CD4-positive, alpha-beta T cell treated with Interleukin-17A for 4 hours (primary cell): ENCODE measurements at places on chromosomes 4 and X.

DNA sequence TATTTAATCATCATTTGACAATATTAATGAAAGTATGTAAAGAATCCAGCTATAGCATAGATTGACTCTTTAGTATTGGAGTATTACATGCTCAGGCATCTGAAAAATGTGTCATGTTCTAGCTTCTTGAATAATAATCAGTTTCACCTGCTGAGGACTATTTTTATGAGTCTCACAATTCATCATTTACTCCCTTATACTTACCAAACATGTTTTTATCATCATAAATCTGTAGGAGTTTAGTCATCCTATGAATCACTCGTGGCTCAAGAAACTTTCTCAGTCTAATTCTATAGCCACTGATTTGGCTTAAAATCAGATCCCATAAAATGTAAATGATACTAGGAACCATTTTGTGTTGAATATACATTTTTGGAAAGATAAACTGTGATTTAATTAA lies 1616.1 kb downstream of the C4orf33 start:
- DNase-seq = no peak

DNA sequence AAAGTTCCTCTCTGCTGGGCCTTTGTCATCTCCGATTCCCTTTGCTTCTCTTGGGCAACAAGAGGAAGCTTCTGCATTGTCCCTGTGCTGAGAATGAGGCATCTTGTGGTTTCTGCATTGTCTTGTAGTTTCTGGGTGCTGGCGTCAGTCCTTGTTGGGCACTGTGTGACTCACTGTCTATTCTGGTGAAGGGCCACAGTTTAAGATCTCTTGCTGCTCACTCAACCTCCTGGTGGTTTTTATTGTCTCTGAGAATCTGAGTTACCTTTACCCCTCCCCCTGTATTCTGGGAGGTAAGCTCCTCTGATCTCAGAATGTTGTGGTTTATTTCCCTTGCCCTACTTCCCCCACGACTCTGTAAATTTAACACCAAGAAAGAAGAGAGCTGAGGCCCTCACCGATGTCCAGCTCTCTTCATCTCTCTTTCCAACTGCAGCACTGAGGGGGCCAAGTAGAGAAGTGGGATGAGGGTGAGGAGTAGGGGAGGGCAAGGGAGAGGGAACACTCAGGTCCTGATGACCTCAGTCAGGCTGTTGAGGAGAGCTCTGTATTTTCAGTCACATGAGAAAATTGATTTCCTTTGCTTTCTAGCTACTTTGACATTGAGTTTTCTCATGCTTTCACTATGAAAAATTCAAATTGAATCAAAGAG lies 441.6 kb upstream of the PITX2 start:
- no peak for DNase-seq

- peak; percentile 31 for DNase-seq
These were observed 6.5 kb downstream of the CRLF2 start for GRCh38 chrX:1205681-1206611.

GRCh38 chrX:96379951-96380350 lies 304.7 kb upstream of the DIAPH2 start:
- no peak for DNase-seq

GRCh38 chrX:54891573-54891972 lies 29.1 kb upstream of the TRO start:
- DNase-seq = peak; percentile 65

DNA sequence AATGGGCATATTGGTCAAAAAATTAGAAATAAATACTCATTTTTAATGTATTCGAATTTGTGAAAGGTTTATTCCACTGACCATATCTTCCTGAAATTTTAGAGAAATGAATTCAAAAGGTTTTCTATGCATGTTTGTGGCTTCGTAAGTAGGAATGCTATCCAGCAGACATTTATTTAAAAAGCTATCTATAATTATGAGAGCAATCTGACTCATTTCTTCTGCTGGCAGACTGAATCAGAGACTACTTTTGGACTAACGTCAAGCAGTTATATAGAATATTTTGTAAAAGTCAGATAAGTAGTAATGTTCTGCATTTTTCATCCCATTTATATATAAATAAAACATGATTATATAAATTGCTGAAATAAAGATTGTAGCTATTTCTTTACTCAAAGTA lies 125.0 kb downstream of the SPCS3 start:
- DNase-seq = no peak

- DNase-seq = no peak
These were observed 27.7 kb upstream of the PROM1 start for GRCh38 chr4:16111533-16111932.

DNA sequence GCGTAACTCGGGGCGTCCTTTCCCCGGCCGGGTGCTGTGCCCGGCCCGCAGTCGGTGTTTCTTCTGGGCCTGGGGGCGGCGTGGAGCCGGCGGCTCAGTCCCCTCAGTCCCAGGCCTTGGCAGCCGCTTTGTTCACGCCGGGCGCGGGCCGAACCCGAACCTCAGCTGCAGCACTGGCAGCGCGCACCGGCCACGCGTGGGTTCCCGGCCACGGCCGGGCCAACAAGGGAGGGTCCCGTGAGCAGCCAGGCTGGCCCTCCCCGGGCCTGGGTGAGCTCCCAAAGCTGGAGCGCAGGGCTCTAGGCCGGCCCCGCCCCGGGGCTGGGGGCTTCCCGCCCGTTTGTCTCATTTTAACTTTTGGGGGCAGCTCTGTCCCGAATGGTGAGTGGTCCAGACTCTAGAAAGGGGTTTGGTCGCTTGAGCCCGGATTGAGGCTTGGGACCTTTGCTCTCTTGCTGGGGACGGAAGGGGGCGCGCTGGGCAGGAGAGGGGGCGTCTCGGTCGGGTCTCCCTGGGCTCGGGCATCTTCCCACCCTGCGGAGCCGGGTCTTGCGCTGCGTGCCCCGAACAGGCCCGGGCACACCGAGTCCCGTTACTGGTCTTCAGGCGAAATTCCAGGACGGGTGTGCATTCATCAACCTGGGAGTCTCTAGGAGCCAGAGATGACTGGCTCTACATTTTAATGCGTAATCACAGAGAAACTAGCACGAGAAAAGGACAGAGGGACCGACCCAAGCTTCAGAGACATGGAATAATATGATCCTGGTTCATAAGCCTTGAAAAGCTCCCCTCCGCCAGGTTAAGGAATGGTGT lies 177.1 kb downstream of the CBR4 start:
- no peak for DNase-seq

DNA sequence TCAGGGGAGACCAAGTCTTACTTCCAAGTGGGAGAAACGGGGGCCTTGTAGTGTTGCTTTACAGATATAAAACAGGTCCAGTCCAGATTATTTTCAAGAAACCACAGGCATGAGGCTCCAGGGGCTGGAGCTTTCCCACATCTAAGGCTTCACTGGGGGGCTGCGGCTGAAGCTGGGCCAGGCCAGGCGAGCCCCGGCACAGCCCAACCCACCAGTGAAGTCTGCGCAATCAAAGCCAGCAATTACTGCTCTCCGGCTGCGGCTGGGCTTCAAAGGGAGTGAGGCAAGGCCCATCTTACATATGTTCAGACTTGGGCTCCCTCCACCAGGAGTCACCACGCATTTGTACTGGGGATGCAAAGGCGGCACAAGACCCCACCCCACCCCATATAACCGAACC lies 61.7 kb downstream of the HADH start:
- DNase-seq = peak; percentile 37

GRCh38 chr4:161517941-161518340 lies 645.9 kb downstream of the FSTL5 start:
- no peak for DNase-seq

- DNase-seq = no peak
These were observed 30.0 kb downstream of the CTBP1 start for GRCh38 chr4:1218634-1219565.

GRCh38 chr4:123785538-123785937 lies 388.9 kb downstream of the SPRY1 start:
- no peak for DNase-seq

GRCh38 chr4:86818211-86818610 lies 31.0 kb downstream of the SLC10A6 start:
- DNase-seq = no peak

DNA sequence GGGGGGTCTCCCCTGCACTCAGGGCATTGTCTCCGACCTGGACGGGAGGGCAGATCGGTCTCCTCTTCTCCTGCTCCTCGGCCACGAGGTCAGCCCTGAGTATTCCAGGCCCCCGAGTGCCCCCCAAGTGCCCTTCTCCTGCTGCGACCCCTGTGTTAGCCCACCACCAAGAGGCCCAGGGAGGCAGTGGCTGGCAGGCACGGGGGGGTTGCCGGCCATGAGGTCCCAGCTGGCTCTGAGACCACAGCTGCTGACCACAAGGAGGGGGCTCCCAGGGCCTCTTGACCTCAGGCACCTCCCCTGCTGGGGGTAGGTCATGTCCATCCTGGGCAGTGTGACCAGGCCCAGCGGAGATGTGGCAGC lies 186.1 kb upstream of the PSAPL1 start:
- no peak for DNase-seq

DNA sequence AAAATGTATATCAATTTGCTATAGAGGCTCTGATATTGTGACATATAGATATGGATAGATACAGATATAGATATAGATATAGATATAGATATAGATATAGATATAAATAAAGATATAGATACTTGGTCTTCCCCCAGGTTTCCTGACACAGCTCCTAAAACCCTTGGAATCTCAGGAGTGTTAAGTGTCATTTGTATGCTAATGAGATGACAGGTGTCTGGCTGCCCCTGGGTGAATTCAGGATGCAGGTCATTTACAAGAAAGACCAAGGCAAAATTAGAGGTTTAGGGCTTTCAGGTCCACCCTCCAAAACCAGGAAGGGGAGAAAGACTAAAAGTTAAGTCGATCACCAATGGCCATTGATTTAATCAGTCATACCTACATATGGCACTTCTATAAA lies 1034.8 kb downstream of the PDHA2 start:
- no peak for DNase-seq

DNA sequence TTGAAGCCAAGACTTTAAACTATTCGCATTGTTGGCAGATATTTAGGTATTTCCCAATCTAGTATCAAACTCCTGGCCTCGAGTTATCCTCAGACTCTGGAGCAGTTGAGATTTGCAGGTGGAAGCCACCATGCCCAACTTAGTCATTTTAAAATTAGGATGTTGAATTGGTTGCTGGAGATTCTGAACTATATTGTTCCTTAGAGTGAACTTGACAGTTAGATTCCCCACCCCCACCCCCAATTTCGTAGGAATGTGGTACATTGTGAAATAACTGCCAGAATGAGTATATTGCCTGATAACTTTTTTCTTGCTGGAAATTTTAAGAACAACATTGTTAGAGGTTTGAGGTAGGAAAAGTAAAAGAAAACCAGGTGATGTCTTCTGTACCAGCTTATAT lies 2.3 kb downstream of the NOCT start:
- no peak for DNase-seq

- DNase-seq = no peak
These were observed 41.1 kb upstream of the HS3ST1 start for GRCh38 chr4:11469650-11470437.

DNA sequence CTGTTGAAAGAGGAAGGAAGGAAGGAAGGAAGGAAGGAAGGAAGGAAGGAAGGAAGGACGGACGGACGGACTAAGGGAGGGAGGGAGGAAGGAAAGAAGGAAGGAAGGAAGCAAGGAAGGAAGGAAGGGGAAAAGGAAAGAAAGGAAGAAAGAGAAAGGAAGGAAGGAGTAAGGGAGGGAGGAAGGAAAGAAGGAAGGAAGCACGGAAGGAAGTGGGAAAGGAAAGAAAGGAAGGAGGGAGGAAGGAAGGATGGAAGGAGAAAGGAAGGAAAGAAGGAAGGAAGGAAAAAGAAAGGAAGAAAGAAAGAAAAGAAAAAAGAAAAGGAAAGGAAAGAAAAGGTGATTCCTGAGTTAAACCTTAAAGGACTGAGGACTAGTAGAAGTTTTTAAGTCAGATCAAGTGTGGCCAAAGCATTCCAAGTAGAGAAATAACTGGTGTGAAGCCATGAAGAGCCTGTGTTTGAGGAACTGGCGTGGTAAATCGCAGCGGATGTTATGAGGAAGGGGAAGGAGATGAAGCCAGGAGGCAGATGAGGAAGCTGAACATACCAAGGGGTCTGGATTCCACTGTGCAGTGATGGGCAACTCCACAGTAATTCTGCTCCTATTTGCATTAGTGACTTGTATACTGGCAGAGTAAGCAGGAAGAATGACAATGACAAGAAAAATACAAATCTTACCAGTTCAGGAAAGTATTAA lies 163.5 kb downstream of the MGST2 start:
- no peak for DNase-seq

DNA sequence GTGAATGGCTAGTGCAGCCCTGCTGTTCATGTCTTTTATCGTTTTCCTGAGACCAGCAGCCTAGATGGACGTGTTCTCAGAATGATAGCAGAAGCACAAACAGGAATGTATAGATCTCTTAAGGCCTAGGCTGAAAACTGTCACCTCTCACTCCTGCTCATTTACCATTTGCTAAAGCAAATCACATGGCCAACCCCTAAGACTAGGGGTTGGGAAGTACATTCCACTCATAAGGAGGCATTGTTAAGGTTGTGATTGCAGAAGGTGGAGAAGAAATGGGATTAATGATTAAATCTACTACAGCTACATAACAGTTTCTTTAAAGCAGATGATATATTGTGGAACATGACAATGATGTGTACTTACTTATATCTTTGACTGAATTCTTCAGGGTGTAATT lies 536.8 kb upstream of the FTHL17 start:
- no peak for DNase-seq

GRCh38 chr4:82865592-82865991 lies 25.4 kb downstream of the SEC31A start:
- no peak for DNase-seq

DNA sequence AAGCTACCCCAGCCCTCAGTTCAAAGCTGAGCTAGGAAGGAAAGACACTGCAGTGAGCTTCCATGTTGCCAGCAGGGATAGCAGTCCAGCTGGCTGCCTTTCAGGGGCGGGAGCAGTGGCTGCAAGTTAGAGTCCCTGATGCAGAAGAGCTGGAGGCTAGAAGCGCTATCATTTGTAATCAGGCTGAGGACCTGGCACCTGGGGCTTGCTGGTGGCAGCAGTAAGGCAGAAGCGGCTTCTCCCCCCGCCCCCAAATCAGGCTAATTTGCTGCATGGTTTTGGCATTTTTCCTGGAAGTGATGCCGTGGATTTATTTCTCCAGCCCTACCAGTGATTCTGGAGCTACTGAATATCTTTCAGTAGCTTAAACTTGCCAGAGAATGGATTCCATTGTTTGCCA lies 203.3 kb downstream of the CLCN4 start:
- DNase-seq = no peak

DNA sequence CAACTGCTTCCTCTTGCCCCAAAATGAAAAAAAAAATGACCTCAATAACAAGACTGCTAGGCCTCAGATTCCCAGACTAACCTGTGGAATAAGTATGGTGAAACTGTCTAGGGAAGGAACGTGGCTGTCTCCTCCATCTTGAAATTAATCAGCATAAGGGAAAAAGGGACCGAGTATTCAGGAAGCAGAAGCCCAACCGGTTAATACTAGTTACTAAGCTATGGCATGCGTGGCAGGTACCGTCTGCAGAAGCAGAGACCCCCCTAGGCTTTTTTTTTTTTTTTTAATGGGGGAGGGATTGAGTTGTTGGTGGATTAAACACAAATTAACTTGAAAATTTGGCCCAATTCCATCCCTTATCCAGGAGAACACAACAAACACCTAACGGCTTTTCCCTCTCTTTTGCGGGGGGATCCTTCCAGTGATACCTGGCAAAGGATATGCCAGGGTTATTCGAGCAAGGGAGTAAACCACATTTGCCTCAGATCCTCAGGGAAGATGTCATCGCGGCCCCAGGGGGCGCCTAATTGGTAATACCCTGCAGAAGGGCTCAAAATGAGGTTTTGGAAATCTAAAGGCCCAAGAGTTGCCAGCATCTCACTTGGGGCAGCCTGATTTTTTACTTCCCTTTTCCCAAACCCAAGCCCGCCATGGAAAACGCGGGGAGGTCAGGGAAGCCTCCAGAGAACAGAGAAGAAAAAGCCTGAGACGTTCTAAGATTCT lies 893 bp downstream of the RLIM start:
- DNase-seq = peak; percentile 5
